ENCODE measurements at places on chromosomes 12 and 14. TPM values are rescaled to one million over a fixed set of nuclear protein-coding genes. Genes with fewer than 3 reads are reported as not detected.

DNA sequence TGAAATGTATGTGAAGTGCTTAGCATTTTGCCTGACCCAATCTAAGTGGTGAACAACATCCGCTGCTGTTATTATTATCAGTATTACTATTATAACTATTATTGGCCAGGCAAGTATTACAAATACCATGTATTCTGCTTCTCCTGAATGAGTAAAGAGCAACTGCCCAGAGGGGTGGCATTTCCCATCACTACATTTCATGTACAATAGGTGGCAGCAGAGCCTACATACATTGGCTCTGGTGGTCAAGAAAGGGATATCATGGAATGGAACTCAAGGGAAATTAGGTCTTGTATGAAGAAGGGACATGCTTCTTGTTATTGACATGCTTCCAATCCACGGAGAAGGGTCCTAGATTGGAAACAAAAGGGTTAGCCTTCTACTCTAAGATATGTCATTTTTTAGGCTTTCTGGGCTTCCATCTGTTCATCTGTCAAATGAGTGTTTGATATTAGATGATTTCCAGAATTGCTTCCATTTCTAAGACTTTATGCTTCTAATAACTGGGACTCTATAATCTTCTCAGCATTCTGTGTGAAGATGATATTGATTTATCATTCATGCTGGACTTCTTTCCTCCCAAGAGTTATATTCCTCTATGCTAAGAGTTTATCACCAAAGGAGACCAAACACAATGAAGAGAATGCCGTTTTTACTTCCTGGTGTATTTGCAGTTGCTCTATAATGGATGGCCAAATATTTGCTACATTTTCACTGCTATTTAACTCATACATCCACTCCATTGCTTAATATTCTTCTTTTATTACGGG, 239.1 kb downstream of the SSPN start:
- DNase-seq, result no peak

- DNase-seq, result no peak
Measured at GRCh38 chr12:107026806-107027635, 40.1 kb upstream of the MTERF2 start.

GRCh38 chr12:119775246-119775895, 101.7 kb downstream of the CIT start:
- DNase-seq, result no peak

- DNase-seq, result no peak
Measured at GRCh38 chr14:93708311-93708734, 80.0 kb downstream of the PRIMA1 start.

DNA sequence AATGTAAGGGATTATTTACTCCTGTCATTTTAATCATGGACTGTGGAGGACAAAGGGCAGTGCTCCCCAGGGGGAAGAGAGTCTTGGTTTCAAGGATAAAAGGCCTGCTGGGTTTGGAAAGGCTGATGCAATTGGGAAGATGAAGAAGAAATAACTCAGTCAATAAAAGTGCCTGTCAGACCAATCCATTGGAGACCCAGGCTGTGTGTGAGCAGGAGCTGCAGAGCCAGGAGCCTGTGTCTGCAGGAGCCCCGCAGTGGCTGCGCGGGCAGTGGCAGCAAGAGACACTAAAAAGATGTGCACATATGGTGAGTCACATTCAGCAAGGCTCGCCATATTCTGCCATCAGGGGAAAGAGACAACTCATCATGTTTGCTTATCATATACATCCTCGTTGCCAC, 90.4 kb downstream of the CRACR2A start:
- no peak for DNase-seq

- no peak for DNase-seq
Measured at GRCh38 chr14:64891173-64891838, 11.6 kb upstream of the SPTB start.

DNA sequence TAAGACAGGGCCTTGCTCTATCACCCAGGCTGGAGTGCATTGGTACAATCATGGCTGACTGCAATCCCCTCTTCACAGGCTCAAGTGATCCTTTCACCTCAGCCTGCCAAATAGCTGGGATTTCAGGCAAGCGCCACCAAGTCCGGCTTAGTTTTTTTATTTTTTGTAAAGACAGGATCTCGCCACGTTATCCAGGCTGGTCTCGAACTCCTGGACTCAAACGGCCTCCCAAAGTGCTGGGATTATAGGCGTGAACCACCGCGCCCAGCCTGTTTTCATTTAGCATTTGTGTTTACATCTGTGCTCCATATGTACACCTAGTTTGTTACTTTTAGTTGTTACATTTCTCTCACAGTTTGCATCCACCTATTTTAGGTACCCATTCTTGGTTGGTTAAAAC, 32.5 kb upstream of the LIMA1 start:
- DNase-seq, result no peak

DNA sequence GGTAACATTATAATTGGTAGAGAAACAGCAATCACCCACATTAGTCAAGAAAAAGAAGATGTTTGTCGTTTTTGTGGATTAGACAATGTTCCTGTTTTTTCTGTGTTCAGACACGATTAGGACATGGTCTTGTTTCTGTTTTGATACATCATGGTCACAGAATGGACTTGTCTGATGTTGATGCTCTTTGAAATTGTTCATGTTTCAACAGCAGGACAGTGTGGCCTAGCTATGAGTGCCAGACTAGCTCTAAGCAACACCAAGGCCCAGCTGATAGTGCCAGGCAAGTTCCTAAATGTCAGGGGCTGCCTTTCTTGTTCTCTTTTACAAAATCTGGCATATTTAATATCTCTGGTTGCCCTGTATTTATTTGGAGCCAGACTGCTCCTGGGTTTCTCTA, 40.9 kb upstream of the TOMM20L start:
- no peak for DNase-seq

DNA sequence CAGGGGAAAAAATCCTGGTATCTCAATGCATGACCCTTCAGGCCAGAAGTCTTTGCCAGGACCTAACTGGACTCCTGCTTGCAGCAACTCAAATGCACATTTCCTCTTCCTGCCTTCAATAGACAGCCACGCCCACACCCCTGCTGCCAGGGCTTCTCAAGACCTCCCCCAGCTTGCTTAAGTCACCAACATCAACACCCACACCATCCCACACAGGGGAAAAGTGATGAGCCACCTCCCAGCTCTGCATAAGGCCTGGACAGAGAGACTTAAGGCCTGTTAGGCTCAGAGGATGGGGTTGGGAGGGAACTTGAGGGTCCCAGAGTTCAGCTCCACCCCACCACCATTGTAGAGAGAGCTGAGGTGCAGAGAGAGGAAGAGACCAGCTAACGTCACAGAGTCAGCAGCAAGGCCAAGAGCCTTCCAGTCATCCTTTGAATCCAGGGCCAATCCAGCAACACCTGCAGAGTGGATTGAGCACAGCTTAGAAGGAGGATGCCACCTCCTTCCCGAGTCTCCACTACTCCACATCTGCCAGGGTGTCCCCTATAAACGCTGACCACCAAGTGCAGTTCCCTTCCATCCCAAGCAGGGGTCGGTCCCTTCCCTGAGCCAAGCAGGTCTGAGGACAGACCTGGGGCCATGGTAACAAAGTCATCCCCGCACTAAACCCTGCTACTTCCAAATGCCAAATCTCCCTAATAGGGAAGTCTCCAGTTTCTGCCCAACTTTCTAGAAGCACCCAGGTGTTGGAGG, 50.0 kb downstream of the KDM2B start:
- peak; percentile 64 for DNase-seq

DNA sequence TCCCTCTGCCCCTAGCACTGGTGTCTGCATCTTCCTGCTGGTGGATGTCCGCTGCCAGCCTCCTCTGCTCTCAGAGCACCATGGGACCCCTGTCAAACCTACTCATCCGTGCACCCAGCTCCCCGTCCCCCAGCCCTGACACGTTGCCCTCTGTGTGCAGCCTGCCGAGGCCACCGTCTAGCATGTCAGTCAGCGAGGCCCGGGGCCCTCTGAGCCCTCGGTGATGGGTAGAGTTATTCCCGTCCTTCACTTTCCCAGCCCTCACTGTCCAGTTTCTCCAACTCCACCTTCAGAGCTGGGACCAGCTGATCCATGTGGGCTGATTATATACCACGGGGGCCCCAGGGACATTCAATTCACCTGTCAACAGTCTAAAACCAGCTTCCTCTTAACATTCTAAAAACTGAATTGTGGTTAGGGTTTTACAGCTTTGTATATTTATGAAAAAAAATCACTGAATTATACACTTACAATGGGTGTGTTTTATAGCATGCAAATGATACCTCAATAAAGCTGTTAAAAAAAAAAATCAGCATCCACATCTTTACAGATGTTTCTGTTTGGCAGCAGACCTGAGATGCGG, 61.3 kb downstream of the CCDC88C start:
- DNase-seq, result peak; percentile 41

DNA sequence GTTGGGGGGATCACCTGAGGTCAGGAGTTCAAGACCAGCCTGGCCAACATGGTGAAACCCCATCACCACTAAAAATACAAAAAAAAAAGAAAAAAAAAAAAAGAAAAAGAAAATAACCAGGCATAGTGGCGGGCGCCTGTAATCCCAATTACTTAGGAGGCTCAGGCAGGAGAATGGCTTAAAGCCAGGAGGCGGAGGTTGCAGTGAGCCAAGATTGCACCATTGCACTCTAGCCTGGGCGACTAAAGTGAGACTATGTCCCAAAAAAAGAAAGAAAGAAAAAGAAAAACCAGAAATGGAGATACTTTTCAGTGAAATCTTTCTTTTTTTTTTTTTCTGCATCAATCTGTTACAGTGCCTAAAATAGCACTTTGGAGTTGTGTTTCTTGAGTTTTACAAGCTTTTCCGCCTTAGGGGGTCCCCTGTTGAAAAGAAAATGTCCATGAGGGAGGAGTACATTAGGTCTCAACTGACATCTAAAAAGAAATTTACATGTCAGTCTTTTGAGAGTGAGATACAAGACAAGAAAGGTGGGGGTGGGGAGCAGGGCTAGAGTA, 82.9 kb upstream of the VASH1 start:
- DNase-seq, result no peak

- DNase-seq, result no peak
Measured at GRCh38 chr12:119071638-119072231, 90.4 kb downstream of the SRRM4 start.

DNA sequence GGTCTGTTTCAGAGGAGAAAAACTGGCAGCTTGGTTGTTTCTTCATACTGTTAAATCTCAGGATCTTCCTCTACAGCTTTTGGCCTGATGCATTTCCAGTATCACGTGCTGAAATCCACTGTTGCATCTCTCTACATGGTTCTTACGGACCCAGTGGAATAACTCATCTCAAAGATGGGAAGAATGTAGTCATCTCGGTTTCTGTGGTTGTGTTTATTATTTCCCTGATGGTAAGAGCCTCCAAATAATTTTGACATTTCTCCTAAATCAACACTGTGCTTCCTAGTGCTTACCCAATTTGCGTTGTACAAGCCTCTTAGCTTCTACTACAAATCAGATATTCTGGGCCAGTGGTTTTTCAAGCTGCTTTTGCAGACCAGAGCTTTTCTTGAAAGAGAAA, 812.8 kb downstream of the C12orf50 start:
- DNase-seq, result no peak

GRCh38 chr14:100010679-100011078, 54.5 kb upstream of the EVL start:
- no peak for DNase-seq

- DNase-seq, result no peak
Measured at GRCh38 chr12:103676893-103677292, 89.8 kb downstream of the STAB2 start.

GRCh38 chr12:65616022-65616421, 208.3 kb upstream of the HMGA2 start:
- DNase-seq, result no peak

DNA sequence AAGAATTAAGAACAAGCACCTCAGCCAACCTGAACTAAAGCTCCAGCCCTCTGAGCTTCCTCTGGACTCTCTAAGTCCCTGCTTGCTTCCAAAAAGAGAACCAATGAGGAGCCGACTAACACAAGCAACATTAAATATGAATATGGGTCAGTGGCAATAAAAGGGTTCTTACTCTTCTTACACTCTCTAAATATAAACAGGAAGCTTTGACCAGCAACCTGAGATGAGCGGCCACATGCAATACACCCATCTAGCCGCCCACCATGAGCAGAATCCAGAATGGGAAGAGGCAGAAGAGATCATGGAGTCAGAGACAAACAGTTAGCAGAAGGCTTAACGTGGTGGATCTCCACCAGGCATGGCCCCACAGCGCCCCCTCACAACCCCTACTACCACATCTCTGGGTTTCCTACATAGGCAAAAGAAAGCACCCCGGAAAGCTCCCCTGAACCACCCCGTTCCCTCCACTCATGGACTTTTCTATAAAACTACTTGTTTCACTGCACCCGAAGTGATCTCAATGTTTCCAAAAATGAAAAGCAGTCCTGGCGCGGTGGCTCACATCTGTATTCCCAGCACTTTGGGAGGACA, 59.4 kb downstream of the TTC7B start:
- no peak for DNase-seq

DNA sequence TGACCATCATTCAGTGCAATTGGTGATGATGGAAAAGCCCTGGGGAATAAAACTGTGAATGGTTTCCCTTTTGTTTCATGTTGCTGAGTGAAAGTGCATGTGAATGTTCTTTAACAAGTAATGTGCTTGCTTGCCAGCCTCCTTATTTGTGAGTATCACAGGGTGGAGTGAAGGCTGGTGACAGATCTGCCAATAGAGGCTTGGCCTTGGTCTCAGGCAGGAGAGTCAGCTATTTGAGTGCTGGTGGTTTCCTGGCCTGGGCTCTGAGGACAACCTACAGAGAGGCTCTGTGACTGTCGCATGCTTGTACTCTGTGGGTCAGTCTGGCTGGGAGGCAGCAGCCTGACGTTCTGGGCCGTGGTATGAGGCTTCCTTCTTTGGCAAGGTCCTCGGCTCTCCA, 20.7 kb downstream of the KRT85 start:
- no peak for DNase-seq

DNA sequence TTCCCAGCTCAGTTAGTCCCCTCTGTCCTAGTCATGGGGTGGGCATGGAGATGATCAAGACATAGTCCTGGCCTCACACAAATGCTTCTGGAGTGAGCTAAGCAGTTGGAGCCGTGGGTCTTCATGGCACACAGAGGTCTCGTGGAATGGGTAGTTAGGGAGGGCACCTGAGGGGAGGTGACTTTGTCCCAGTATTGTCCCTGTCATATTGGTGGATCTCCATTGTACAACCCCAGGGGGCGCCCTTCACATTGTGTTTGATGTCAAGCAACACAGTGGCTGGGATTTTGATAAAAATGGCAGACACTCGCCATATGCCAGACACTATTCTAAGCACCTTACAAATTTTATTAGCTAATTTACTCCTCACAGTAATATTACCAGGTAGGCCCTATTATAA, 175.4 kb upstream of the LHX5 start:
- DNase-seq, result no peak

GRCh38 chr12:18221726-18222125, 39.6 kb upstream of the PIK3C2G start:
- no peak for DNase-seq

INHBC gene
- not detected for total RNA-seq

ACSM4 gene
- total RNA-seq, result not detected

CELA1 gene
- not detected for total RNA-seq

OR11H7 gene
- total RNA-seq, result not detected

KRT2 gene
- 0.42 TPM for total RNA-seq

VASH1 gene
- 8.2 TPM for total RNA-seq

CCDC38 gene
- total RNA-seq, result not detected

Data from CD4-positive, CD25-positive, alpha-beta regulatory T cell (primary cell).